ENCODE measurements at places on chromosomes 2 and 18.

DNA sequence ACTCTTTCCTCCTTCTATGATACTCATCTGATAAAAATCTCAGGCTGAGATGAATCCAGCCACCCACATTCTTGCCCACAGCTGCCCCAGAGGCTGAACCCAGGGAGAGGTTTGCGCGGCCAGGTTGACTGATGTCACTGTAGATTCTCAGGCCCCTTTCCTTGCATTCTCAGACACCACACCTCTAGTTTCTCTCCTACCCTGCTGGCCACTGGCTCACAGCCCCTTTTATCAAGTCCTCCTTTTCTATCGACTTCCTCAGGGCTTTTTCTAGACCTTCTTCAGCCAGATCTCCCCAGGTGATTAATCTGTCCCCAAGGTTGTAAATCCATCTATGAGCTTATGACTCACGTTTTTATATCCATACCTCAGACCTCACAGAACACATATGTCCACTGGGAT lies 99.8 kb downstream of the TACR1 start:
- no peak for DNase-seq

GRCh38 chr2:102129951-102130646 lies 12.4 kb upstream of the IL1R1 start:
- DNase-seq, result no peak

DNA sequence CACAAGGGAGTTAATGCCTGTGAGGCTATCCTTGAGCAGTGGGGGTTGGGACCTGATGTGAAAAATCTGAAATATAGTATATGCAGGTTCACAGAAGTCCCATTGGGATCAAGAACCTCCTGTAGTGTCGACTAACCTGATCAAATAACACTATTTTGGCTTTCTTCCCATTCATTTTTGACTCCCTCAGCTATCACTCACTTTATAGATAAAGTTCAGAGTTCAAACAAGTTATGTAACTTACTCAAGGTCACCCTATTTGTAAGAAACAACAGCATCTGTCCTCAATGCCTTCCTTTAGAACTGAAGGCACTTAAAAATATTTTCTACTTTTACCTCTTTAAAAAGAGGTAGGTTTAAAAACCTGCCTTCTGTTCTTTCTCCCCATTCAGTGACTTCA lies 341.6 kb downstream of the DPP10 start:
- no peak for DNase-seq

GRCh38 chr2:219000569-219000960 lies 7.3 kb upstream of the CRYBA2 start:
- DNase-seq, result no peak

DNA sequence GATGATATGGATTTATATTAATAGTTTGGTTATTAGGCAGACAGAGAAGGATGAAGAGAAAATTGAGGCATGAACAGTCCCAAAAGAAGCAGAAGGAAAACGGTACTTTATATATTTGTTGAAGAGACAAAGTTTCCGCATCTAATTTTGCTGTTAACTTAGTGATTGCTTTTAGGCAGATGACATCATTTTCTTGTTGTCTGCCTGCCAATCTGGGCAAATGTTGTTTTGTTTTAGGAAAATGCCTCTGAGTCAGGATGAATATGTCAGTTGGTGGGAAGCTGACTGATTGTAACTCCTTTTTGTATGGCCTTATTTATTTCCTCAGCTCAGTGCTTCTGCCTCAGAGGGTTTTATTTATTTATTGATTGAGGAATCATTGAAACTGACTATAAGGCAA lies 52.5 kb upstream of the CAVIN2 start:
- DNase-seq, result no peak
